ENCODE measurements at places on chromosomes 7 and 10.

DNA sequence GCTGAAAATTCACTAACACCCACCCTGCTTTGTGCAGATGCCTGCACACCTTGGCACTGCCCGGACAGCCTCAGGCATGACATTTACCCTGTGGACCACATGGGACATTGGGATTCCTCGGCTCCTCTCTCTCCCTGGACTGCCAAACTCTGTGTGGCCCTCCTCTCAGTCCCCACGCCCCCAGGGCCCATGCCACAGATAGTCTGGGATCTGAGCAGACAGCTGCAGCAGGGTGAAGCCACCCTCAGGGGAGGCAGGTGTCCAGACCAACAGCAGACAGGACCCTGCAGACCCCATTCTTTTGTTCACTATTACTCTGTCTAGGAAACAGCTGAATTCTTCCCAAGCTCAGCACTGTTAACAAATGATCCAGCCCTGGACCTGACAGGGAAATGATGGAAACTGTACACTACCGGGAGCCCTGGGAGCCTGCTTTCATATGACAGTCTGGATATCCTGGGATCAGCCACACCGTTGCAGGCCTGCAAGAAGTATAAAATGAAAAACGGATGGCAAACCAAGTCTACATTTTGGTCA lies 83.4 kb downstream of the VOPP1 start:
- no peak for DNase-seq

GRCh38 chr10:43854007-43854406 lies 205.3 kb upstream of the ZNF32 start:
- no peak for DNase-seq

GRCh38 chr10:65894961-65895360 lies 1030.9 kb upstream of the LRRTM3 start:
- no peak for DNase-seq

GRCh38 chr10:58241346-58241745 lies 26.3 kb downstream of the IPMK start:
- DNase-seq: no peak

DNA sequence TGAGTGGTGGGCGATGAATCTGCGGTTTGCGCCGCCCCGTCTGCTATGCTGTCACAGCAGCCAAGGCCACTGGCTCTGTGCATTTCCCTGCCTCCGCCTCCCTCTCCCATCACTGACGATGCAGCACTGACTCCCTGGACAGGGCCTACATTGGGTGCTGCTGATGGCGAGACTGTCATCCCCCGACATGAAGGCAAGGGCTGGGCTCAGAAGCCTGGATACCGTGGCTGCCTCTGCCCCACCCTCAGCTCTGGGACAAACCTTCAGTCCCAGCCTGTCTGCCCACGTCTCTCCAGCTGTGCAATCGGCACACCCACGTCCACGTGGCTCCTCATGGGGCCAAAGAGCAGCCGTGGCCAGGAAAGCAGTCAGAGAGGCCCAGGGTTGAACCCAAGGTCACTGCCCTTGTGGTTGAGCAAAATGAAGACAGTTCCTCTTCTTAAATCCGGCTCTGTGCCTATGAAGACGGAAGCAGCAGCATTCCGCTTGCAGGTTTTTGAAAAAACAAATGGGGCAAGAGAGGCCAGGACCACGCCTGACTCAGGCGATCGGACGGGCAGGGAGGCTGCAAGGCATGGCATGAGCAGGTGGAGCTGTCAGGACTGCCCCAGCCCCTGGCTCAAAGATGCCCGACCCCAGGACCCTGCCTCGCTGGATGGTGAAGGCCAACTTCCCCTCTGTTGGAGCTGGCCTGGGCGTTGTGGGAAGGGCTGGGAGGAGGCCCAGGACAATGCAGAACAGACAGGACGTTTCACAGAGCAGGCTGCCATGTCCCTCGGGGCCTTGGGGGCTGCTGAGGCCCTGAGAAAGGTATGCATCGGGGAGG lies 517.5 kb downstream of the DNAJB6 start:
- DNase-seq: peak; percentile 19

All from amygdala (tissue), 56 donors.